ENCODE measurements at places on chromosomes 16 and 17. TPM values are rescaled to one million over a fixed set of nuclear protein-coding genes. Genes with fewer than 3 reads are reported as not detected.
A peak's percentile ranks its signal among the peaks of the same experiment; 100 is the strongest.

DNA sequence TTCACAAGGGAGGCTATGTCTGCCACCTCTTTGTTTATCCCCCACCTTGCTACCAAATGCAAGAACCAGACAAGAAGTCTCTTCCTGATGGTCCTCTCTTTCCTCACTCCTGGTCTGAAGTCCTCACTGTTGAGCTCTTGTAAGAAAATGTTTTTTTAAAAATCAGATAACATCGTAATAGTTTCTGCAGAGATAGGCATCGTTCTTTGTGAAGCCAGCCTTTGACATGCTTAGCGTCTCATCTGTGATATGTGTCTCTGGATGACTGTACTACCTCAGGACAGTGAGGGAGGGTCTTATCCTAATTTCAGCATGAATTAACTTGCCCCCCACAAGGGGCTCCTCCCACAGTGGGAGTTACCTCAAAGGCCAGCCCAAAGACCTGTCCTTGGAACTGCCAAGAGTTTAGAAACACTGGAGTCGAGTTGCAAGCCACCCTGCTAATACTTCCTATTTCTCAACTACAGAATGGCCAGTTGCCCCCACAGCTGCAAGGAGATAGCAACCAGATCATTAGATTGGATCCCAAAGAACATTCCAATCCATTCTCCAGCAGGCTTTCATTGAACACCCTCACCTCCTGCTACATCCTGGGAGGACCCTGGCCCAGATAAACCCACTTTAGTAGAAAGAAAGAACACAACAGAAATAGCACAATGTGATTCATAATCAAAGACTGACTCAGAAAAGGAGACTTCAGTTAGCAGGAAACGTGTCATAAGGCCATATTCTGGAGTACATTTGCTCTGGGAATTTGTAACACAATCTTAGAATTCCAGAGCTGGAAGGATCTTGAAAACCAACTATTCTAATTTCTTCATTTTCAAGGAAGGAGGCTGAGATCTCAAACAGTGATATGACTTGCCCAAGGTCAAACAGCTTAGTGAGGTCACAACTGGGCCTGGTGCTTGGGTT, 151.0 kb downstream of the IRX3 start:
- H3K4me1 ChIP-seq = no peaks in the 10 kb centered on the region
- no peak for DNase-seq
- no peak overlapping the region for H3K4me3 ChIP-seq
- no peaks in the 10 kb centered on the region for H3K27me3 ChIP-seq
- H3K27ac ChIP-seq = no peak overlapping the region
- no peaks in the 10 kb centered on the region for H3K36me3 ChIP-seq

- H3K4me1 ChIP-seq = no peaks in the 10 kb centered on the region
- no peak overlapping the region for H3K27ac ChIP-seq
- H3K36me3 ChIP-seq = no peaks in the 10 kb centered on the region
- H3K4me3 ChIP-seq = no peak overlapping the region
- no peak for DNase-seq
Measured at GRCh38 chr17:66717641-66718058, 117.3 kb upstream of the CACNG5 start.

The CPNE7 gene
- not detected for total RNA-seq

The ZG16 gene
- total RNA-seq = 0.11 TPM

The KATNB1 gene
- 19.0 TPM for total RNA-seq

- H3K27ac ChIP-seq = peak within 1 kb of the TSS; percentile 50
- H3K27me3 ChIP-seq = no peaks in the 10 kb centered on the region
- no peaks in the 10 kb centered on the region for H3K36me3 ChIP-seq
- H3K4me3 ChIP-seq = no peak within 1 kb of the TSS
Measured at GRCh38 chr17:63699638-63700527, at the start of gene LIMD2. LIMD2 (minus strand) TSS chr17:63700125; CDS start chr17:63699298, 827 bp downstream.

DNA sequence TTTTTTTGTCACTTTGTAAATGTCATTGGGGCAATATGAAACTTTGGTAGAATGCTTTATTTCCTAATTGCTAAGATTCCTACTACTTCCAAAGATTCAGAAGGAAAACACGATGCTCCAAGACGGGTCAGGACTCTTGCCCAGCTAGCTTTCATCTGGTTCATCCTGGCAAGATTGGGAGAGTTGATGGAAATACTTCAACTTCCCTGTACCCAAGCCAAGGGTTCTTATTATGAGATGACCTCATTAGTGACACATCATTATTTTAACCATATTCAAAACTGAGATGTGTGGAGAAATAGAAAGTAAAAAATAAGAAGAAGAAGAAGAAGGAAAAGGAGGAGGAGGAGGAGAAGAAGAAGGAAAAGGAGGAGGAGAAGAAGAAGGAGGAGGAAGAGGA, 25.6 kb downstream of the SOX9 start:
- H3K27me3 ChIP-seq = no peaks in the 10 kb centered on the region
- no peaks in the 10 kb centered on the region for H3K4me1 ChIP-seq
- H3K27ac ChIP-seq = no peak overlapping the region
- no peak for DNase-seq
- H3K36me3 ChIP-seq = no peaks in the 10 kb centered on the region
- no peak overlapping the region for H3K4me3 ChIP-seq

DNA sequence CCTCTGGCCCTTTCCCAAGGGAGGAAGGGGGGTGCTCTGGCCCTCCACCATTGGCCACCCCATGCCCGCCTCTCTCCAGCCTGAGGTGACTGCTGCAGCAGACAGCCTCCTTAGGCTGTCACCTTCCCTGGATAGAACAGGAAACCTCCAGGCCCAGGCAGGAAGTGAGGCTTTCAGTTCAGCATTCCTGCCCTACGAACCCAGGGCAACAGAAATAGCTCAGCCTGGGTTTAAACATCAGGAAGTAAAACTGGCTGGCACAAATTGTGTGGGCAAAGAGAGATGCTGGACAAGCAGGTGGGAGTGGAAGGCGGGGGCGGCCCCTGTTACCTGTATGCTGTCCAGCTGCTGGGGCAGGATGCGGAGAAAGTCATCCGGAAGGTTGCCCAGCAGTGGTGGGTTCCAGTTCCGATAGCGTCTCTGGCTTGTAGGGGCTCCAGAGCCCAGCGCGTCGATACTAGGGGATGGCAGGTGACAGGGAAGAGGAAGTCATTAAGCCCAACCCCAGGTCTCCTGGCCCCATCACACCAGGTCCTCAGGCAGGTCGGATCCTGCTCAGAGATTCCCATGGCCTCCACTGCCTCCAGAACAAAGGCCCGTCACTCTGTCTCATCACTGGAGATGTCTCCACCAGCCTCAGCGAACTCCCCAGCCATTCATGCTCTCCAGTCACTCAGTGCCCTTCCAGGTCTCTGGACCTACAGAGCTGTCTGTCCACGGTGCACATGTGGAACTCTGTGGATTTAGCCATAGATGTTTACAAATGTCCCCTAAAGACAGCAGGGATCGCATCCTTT, 23.6 kb upstream of the MRPS23 start:
- no peak for DNase-seq
- H3K4me1 ChIP-seq = peaks cover 80% of the 10 kb centered on the region
- no peaks in the 10 kb centered on the region for H3K27me3 ChIP-seq
- H3K27ac ChIP-seq = peak overlapping the region; percentile 93
- no peaks in the 10 kb centered on the region for H3K36me3 ChIP-seq
- no peak overlapping the region for H3K4me3 ChIP-seq

The KIFC3 gene
- total RNA-seq = 60.7 TPM

DNA sequence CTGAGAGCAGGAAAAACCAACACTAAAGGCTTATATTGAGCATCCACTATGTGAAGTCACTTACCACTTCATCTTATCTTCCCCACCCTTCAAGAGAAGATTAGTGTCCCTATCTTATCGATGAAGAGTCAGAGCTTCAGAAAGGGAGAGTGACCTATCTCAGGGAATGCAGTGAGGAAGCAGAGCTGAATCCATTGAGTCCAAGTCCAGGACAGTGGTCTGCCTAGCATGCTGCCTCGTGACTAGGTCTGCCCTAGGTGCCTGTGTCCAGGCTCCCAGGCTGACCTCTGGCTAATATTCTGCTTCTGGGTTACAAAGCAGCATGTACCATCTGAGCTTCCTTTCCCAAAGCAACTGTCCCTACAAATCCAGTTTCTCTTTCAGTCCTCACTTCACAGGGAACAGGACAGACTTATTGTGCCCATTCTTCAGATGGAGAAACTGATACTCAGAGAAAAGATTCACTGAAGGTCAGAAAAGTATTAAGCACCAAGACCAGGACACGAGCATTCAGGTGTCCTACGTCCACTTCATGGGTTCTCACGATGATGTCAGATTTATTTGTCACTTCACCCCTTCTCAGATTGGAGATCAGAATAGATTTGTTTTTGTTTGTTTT, 13.3 kb upstream of the FZD2 start:
- H3K36me3 ChIP-seq = no peaks in the 10 kb centered on the region
- no peak overlapping the region for H3K4me3 ChIP-seq
- H3K4me1 ChIP-seq = no peaks in the 10 kb centered on the region
- peaks cover 8% of the 10 kb centered on the region for H3K27me3 ChIP-seq
- no peak overlapping the region for H3K27ac ChIP-seq

DNA sequence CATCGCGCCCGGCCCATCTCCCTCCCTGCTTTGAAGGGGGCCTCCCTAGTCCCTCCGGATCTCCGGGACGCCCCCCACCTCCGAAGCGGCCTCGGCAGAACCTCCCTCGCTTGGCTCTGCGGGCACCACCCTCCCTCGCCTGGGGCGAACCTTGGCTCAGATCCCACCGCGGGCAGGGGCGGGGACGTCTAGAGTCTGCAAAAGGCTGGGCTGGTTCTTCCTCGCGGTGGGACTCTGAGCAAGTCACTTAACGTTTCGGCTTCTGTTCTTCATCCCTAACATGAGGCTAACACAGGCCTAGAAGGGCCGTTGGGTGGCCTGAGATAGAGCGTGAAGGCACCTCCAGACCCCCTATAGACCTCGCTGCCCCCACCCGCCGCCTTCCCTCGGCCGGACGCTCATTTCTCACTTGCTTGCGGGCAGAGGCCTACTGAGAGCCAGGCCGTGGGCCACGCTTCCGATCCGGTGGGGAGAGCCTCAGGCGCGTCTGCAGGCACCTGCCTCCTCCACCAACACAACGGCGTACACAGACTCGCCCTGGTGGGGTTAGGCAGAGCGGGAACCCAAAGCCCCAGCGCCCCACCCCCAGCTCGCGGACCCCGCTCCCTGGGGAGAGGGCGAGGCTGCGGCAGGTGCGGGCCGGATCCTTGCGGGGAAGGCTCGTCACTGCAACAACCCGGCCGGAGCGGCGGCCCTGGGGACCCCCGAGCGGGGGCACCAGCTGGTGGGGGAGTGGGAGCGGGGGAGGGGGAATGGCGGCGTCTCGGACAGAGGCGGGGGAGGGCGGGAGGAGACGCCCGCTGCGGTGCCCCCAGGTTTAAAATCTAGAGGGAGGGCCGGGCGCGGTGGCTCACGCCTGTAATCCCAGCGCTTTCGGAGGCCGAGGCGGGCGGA, 5.4 kb downstream of the MYO1C start:
- H3K27ac ChIP-seq = peak overlapping the region; percentile 82
- H3K4me3 ChIP-seq = no peak overlapping the region
- no peaks in the 10 kb centered on the region for H3K27me3 ChIP-seq
- peaks cover 45% of the 10 kb centered on the region for H3K4me1 ChIP-seq
- DNase-seq = peak; percentile 61
- no peaks in the 10 kb centered on the region for H3K36me3 ChIP-seq

- H3K27me3 ChIP-seq = no peaks in the 10 kb centered on the region
- H3K36me3 ChIP-seq = peaks cover 32% of the 10 kb centered on the region
- DNase-seq = no peak
- peaks cover 40% of the 10 kb centered on the region for H3K4me1 ChIP-seq
- H3K27ac ChIP-seq = no peak overlapping the region
Measured at GRCh38 chr17:16438173-16438556, 22.8 kb downstream of the TRPV2 start.

The CCDC144A gene
- 4.0 TPM for total RNA-seq

GRCh38 chr17:59073972-59074371, 32.7 kb downstream of the TRIM37 start:
- no peak overlapping the region for H3K4me3 ChIP-seq
- no peaks in the 10 kb centered on the region for H3K27me3 ChIP-seq
- DNase-seq = no peak
- H3K27ac ChIP-seq = no peak overlapping the region
- peaks cover 46% of the 10 kb centered on the region for H3K36me3 ChIP-seq
- H3K4me1 ChIP-seq = no peaks in the 10 kb centered on the region

The CTRL gene
- total RNA-seq = 0.26 TPM

The KRTAP4-3 gene
- not detected for total RNA-seq

GRCh38 chr17:46853896-46854444, 2.6 kb downstream of the WNT9B start:
- H3K4me3 ChIP-seq = no peak overlapping the region
- H3K4me1 ChIP-seq = peaks cover 10% of the 10 kb centered on the region
- no peaks in the 10 kb centered on the region for H3K36me3 ChIP-seq
- no peak for DNase-seq
- peaks cover 23% of the 10 kb centered on the region for H3K27me3 ChIP-seq
- no peak overlapping the region for H3K27ac ChIP-seq

- no peaks in the 10 kb centered on the region for H3K36me3 ChIP-seq
- DNase-seq = no peak
Measured at GRCh38 chr16:62602790-62603189, 566.6 kb upstream of the CDH8 start.

DNA sequence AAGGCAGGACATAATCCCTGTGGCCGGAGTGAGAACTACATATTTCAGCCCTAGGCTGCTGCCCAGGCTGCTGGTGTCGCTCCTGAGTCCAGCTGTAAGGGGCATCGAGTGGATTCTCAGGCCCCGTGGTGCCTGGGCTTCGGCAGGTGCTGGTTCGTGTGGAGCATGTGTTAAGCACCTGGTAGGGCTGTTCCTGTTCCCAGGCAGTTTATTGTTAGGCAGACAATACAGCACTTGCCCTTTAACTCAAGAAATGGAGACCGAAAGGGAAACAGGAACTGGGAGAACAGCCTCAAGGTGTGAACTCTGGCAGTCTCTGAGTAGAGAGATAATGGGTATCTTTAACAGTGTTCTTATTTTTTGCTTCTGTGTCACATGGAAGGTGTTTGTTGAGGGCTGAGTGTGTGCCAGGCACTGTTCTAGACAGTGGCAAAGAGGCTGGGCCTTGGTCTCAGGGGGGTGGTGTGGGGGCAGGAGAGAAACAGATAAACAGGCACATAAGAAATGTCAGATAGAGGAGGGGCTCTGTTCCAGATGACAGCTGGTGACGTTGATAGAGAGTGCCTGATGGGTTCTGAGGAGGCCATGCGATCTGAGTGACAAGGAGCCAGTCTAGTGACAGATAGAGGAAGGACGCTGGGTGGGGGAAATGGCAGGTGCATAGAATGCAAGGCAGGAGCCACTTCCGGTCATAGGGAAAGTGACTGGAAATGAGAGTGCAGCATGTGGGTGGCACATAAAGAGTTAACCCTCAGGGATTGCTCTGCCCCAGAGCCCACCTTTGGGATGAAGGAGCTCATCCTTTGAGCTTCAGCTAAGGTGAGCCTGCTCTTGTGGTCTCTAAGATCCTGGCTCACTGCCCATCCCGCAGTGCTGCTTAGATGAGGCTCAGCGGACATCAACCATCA, 33.8 kb downstream of the EPN2 start:
- no peaks in the 10 kb centered on the region for H3K27me3 ChIP-seq
- DNase-seq = no peak
- H3K4me1 ChIP-seq = peaks cover 33% of the 10 kb centered on the region
- no peak overlapping the region for H3K4me3 ChIP-seq

Measured in adrenal gland (tissue), 19 donors.